Cardiac fibroblast (primary cell): ENCODE measurements at places on chromosomes 7 and 10.

- DNase-seq, result no peak
Measured at GRCh38 chr10:110641256-110641655, 2.9 kb upstream of the RBM20 start.

GRCh38 chr10:69088801-69089501, 1.0 kb downstream of the SRGN start:
- DNase-seq, result peak; percentile 85

DNA sequence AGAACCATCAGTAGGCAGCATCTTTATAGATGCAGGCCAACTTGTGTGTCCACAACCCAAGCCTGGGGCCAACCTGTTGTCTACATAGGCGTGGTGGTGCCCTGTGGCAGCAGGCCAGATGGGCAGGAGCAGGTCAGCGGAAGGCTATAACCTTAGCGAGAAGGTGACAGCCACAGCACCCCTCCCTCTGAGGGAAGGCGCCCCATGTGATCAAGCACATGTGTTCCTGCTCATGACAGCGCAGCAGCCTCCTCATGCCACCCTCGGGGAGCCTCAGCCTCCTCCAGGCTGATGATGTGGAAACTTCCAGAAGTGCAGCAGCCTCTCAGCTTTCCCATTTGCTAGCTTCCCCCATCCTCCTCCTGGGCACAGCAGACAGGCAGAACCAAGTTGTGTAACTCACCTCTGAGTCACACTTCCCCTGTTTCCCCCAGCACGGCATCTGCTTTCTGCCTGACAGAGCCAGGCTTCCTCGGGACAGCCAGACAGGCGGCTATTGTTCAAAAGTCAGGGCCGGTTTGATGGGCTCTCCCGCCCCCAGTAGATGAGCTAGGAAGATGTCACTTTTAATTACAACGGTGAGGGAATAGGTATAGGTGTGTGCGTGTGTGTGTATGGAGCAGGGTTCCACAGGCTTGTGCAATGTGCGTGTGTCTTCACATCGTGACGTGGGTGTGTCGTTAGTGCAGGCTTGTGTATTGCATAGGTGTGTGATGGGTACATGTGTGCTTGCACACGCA, 312.0 kb upstream of the ZMIZ1 start:
- DNase-seq, result peak; percentile 97

DNA sequence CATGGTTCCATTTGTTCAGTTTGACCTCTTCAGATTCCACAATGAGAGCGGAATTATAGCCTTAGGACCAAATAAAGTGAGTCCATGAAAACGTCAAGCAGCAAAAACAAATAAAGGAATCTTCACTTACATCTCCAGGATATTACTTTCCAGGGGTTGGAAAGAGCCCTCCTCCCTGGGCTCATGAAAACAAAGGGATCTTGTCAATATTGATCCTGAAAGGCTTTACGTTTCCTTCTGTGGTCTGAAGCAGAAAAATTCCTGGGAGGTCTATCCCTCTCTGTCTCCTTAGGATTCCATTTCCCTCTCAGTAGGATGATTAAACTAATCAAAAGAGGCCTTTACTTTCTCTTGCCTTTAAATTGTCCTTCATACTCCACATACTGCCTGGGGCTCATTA, 293.5 kb downstream of the GPAM start:
- DNase-seq, result no peak

DNA sequence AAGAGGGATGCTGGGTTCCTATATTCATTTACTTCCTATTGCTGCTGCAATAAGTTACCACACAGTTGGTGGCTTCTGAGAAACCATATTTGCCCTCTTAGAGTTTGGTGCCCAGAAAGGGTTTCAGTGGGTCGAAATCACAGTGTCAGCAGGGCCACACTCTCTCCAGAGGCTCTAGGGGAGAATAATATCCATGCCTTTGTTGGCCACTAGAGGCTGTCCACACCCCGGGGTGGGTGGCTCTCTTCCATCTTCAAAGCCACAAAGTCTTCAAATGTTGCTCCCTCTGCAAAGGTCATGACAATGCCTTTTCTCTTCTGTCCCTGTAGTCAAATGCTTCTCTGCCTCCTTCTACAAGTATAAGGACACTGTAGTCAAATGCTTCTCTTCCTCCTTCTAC, 989.4 kb downstream of the CCSER2 start:
- no peak for DNase-seq

DNA sequence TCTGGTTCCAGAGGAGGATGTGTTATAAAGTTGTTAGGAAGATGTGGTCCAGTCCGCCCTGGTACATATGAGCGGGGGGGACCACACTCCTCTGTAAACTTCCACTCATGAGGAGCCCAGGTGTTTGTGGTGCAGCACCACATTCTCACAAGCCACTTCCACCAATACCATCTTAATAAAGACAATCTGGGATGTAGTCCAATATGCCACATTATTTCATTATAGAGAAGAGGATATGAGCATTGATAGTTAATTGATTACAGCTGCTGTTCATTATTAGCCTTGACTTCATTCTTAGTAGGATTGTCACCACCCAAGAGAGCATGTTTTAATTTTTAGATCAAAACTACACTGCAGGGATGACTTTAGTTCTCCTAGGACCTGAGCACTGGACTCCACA, 40.5 kb downstream of the ERCC6 start:
- no peak for DNase-seq

DNA sequence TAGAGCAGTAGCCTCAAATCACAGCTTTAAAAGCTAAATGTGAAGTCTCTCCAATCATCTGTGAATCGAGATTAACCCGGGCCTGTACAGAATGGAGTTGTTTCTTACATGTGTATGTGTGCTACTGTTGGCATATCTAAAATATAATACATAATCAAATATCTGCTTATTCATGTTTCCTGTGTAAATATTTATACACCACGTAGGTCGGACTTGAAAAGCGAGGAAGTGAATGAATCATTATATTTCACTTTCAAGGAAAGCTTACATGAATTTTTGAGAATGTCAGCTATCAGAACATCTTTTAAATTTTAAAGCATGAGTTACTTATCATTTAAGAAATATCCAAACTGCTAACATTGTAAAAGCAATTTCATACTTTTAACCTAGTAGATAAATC, 233.3 kb downstream of the SLC25A13 start:
- DNase-seq, result peak; percentile 2

- peak; percentile 14 for DNase-seq
Measured at GRCh38 chr7:133510326-133511055, 257.6 kb downstream of the EXOC4 start.

GRCh38 chr10:112071596-112072133, 111.9 kb downstream of the GPAM start:
- no peak for DNase-seq

DNA sequence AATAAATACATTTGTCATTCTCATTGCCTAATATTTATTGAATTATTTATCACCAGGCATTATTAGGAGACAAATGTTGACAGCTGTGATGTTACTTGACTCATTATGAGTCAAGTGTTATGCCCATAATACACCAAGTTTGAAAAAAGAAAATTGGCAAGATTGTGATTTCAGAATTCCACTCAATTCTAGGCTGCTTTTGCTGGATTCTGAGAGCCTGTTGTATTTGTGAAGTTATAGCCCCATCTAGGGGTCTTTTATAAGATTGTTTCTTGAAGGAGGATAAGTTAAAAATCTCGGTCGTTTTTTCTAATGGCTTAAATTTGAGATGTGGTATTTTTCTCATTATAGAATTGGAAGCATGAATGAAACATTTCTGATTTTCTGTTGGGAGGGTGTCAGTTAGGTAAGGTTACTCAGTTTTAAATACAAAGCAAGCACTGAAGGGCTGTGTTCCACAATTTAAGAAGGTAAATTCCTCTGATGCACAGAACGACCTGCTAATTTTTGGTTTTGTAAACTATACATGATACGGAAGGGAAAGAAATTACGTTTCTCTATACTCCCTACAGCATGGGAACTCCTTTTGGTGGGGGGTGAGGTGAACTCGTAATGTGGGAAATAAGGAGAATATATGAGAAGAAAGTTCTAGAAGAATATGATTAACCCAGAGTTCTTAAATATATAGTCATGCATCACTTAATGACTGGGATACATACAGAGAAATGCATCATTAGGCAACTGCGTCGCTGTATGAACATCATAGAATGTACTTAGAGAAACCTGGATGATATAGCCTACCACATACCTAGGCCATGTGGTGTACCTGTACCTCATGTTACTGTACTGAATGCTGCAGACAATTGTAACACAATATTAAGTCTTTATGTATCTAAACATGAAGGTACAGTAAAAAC, 2.6 kb downstream of the STK31 start:
- DNase-seq, result peak; percentile 80

- no peak for DNase-seq
Measured at GRCh38 chr10:45096001-45096400, 95.3 kb downstream of the ZNF22 start.

DNA sequence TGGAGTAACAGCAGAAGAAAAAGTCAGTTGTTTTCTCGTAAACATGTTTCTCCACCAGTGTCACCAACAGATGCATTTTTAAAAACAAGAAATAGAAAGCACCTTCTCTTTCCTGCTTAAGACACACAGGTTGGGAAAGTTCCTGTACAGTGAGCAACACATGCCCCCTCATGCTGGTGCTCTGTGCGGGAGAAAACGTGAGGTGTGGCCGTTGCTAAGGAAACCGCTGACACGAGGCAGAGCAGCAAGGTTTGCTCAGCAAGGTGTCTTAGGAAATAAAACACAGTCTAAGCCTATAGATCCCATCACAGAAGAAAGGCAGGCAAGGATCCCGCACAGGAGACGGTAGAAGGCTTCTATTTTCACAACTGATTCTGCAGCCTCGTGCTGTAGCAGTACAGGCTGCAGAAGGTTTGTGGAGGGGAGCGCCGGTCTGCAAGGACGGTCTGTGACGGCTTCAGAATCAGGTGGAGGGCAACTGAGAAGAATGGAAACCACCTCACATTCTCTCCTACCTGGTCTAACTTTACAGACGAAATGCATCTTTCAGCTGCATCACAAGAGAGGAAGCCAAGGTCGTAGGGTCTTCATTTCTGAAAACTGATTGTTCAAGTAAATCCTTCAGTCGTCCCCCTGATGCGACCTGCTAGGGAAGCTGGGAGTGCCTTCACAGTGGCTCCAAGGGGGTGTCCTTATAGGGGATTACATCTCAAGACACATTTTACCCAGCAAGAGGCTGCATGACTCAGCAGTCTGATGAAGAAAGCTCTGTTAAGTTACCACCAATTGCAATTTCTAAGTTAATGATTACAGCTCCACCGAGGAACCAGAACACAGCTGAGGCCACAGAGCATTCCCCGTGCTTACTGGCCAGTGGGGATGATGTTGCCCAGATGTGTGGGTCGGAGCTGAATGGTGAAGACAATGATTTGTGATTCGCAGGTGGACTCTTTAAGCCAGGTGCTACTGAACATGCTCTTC, 150.7 kb upstream of the KLF14 start:
- DNase-seq, result no peak

DNA sequence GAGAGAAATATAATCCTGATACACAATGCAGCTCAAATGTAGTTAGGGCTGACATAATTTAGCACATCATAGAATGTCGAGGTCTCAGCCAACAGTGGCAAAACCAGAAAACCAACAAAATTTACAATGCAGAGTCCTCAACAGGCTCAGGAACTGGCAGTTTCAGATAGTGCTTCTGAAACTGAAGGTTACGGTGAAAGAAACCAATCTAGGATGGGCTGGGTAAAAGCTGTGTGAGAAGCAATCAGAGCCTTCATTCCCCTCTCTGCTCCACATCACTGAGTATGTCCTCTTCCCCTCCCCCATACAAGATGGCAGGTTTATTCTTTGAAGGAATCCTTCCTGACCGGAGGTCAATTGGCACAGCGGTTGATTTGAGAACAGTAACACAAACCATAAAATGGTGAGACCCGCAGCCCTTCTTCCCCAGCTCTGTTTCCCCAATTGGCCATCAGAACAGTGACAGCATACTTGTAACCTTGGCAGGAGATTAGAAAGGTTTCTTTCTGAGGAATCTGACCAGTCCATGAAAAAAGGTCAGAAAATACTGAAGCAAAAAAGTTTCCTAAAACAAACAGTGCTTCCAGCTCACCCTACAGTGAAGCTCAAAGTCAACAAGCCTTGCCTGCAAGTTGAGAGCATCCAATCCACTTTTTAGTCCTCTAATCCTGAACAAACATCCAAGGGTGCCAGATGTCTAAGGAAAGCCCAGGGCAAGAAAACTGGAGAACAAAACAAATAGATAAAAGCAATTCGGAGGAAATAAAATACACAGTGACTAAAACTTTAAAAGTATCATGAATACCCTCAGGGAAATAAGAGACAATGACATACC, 53.9 kb upstream of the IL6 start:
- DNase-seq, result no peak

GRCh38 chr7:100963386-100963785, 6.0 kb upstream of the MUC12 start:
- no peak for DNase-seq

DNA sequence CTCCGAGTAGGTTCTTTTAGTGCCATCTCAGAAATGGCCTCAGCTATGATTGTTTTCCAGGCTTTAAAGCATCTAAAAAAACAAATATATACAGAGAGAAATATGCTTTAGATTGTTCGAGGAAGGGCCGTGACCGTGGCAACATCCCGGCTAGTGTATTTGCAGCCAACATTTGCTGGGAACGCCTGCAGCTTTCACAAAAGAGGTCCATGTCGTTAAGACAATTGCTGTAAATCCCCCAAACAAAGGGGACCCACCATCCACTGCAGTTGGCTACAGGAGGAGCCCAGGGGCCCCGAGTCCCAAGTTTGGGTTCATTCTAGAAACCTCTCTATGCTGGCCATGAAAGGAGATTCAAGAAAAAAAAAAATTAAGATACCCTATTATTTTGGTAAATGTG, 152.8 kb upstream of the TCF7L2 start:
- no peak for DNase-seq

GRCh38 chr10:73088304-73088703, 8.4 kb downstream of the P4HA1 start:
- no peak for DNase-seq

- DNase-seq, result no peak
Measured at GRCh38 chr7:63104666-63105065, 894.0 kb upstream of the ZNF722 start.

GRCh38 chr10:50851884-50852671, 33.3 kb downstream of the A1CF start:
- DNase-seq, result no peak

DNA sequence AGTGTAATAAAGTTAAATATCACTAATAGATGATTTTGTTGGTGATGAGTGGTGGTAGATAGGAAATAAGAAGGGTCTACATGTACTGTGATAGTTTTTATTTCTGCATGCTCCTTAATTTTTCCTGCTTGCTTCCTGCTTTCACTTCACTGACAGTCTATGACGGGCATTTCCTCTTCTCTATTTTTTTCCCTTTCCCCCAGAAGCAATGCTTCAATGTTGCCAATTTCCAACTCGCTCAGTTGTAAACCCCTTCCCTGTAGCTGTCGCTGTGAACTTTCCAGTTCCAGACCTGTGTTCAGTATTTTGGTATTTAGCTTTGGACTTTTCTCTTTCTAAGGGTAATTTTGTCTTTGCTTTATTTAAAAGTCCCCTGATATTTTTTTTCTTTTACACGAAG, 123.5 kb upstream of the AGR3 start:
- DNase-seq, result peak; percentile 60

GRCh38 chr7:16926283-16926682, 44.5 kb upstream of the AGR3 start:
- DNase-seq, result peak; percentile 71

- DNase-seq, result peak; percentile 55
Measured at GRCh38 chr7:80453699-80454340, 58.0 kb downstream of the GNAT3 start.
